ENCODE measurements at places on chromosomes 1 and 21. TPM values are rescaled to one million over a fixed set of nuclear protein-coding genes. Genes with fewer than 3 reads are reported as not detected.
A peak's percentile ranks its signal among the peaks of the same experiment; 100 is the strongest.

GRCh38 chr1:110554871-110555801 lies 36.2 kb upstream of the KCNA10 start:
- DNase-seq: peak; percentile 55
- no peaks in the 10 kb centered on the region for H3K36me3 ChIP-seq
- H3K4me1 ChIP-seq: peaks cover 3% of the 10 kb centered on the region
- peaks cover 18% of the 10 kb centered on the region for H3K27me3 ChIP-seq
- no peak overlapping the region for H3K27ac ChIP-seq
- H3K4me3 ChIP-seq: no peak overlapping the region

DNA sequence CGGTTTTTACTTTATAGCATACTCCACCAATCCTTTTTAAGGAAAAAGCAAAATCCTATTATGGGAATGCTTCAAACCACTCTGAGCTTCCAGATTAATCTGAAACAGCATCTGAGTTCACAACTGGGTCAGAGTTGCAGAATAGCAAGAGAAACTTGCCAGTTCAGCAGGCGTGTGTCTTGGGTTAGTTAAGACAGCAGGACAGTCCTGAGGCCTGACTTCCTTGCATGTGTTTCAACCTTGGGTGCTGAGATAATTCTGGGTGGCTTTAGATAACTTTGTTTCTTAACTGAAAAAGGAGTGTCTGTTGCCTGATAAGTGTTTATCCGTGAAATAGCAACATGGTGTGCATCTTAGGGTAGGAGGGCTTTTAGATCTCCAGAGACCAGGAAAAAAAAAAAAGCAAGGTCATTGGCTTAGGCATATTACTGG lies 169.2 kb downstream of the DHRS3 start:
- no peak overlapping the region for H3K27ac ChIP-seq
- no peaks in the 10 kb centered on the region for H3K27me3 ChIP-seq

GRCh38 chr21:44051462-44051941 lies 39.4 kb downstream of the TRAPPC10 start:
- H3K36me3 ChIP-seq: peaks cover 59% of the 10 kb centered on the region
- peaks cover 13% of the 10 kb centered on the region for H3K4me1 ChIP-seq
- H3K27me3 ChIP-seq: no peaks in the 10 kb centered on the region

- H3K4me3 ChIP-seq: no peak overlapping the region
Measured at GRCh38 chr1:117615474-117615873, 9.6 kb downstream of the TENT5C start.

DNA sequence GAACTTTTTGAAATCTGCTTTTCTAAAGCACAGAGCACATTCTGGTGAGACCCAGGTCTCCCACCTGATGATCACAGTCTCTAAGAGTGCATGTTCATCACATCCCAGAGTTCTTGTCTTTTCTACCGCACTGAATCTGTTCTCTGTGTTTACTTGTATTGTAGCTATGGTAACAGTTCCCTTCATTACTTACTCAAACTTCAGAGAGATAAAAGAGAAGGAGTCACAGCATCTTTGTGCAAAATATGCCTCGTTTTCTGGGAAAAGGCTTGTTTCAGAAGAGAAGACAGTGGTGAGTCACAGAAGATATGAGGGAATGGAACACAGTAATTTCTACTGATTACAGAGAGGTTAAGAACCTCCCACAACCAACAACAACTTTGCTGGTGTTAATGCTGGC lies 580.6 kb downstream of the PLA2G4A start:
- H3K27ac ChIP-seq: no peak overlapping the region
- H3K4me3 ChIP-seq: no peak overlapping the region
- H3K4me1 ChIP-seq: no peaks in the 10 kb centered on the region
- H3K27me3 ChIP-seq: no peaks in the 10 kb centered on the region
- no peak for DNase-seq

DNA sequence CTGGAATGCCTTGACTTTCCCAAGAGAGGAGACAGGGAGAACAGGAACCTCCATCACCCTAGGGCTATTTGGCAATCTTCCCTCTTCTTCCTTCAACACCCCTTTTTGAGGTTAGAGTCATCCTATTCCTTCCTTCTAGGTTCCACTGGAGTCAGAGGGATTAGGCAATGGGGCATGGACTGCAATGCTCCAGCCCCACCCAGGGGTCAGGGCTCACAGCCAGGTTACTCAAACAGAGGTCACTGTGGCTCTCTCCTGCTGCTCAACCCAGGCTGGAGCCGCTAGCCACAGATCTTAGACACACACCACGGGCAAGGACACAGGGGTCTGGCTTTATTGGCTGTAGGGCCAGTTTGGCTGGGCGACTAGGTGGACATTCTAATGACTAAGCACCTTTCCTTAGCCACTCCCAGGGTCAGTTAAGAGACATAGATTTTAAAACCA lies 145.5 kb upstream of the NRIP1 start:
- H3K27ac ChIP-seq: no peak overlapping the region
- no peaks in the 10 kb centered on the region for H3K27me3 ChIP-seq
- H3K4me3 ChIP-seq: no peak overlapping the region
- no peaks in the 10 kb centered on the region for H3K36me3 ChIP-seq
- no peak for DNase-seq

DNA sequence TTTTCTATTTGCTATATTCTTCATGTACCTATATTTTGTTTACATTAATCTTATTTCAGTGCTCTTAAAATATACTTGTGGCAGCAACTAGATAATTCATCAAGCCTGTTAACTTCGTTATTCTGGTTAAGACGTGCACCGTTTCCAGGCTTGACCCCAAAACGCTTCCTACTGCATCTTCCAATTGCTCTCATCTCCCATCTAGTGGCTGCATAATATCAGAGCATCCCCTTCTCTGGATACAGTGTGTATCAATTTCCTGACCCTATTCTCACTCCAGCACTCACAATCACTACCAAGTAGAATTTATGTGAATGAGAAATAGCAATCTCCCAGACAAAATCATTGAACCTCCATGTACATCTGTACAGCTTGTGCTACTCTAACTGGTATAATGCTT lies 1280.3 kb upstream of the B3GALT2 start:
- H3K4me3 ChIP-seq: no peak overlapping the region
- DNase-seq: no peak
- H3K27ac ChIP-seq: no peak overlapping the region
- no peaks in the 10 kb centered on the region for H3K4me1 ChIP-seq
- no peaks in the 10 kb centered on the region for H3K36me3 ChIP-seq
- H3K27me3 ChIP-seq: no peaks in the 10 kb centered on the region

DNA sequence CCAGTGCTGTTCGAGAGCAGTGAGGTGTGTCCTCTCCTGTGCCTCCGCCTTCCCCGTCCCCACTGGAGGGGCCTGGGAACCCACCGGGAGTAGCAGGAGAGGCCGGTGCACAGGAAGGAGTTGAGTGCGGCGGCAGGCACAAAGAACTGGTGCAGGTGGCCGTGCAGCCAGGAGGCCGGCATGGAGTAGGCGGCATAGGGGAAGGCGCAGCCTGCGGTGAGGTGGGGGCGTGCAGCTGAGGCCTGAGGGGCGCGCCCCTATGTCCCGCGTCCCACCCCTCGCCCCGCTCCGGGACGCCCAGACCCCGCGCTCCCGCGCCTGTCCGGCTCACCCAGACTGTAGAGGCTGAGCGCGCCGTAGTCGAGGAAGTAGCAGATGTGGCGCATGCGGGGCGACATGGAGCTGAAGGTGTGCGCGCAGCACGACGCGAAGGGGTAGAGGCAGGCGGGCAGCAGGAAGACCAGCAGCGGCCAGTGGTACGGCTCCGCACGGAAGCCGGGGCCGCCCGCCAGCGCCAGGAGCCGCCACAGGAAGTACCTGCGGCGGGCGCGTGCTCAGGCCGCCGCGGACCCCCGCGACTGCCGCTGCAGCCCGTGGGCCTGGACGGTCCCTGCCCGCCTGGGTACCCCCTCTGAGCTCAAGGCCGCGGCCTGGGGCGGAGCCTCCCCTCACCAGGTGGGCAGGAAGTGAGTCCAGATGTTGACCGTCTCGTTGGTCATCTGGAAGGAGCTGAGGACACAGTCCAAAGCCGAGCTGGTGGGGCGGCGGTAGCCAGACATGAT lies 2.2 kb downstream of the PAQR6 start:
- no peaks in the 10 kb centered on the region for H3K27me3 ChIP-seq
- peak overlapping the region; percentile 58 for H3K4me3 ChIP-seq
- H3K36me3 ChIP-seq: peaks cover 5% of the 10 kb centered on the region

- H3K36me3 ChIP-seq: no peaks in the 10 kb centered on the region
- no peak overlapping the region for H3K27ac ChIP-seq
- DNase-seq: no peak
- H3K27me3 ChIP-seq: no peaks in the 10 kb centered on the region
Measured at GRCh38 chr1:3986686-3987218, 86.7 kb upstream of the C1orf174 start.

DNA sequence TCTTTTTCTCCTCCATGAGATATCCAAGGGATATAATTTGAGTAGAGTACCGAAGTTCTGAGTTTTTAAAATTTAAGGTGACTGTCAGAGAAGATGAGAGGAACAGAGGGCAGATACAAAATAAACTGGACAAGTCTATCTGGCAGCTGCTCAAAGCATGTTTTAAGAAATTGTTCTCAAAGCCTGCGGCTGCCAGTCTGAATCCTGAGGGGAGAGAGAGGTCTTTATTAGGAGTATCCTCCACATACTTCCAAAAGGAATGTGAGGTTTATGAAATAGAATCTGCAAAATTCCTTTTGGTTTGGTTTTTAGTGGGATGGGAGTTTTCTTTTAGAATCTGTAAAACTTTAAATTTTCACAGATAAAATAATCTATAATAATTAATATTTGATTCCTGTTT lies 41.3 kb downstream of the TTC13 start:
- DNase-seq: no peak
- H3K4me3 ChIP-seq: no peak overlapping the region
- no peaks in the 10 kb centered on the region for H3K27me3 ChIP-seq

- no peak overlapping the region for H3K27ac ChIP-seq
- peaks cover 15% of the 10 kb centered on the region for H3K4me1 ChIP-seq
- no peaks in the 10 kb centered on the region for H3K36me3 ChIP-seq
- DNase-seq: no peak
Measured at GRCh38 chr1:193366764-193367507, 180.5 kb upstream of the B3GALT2 start.

DNA sequence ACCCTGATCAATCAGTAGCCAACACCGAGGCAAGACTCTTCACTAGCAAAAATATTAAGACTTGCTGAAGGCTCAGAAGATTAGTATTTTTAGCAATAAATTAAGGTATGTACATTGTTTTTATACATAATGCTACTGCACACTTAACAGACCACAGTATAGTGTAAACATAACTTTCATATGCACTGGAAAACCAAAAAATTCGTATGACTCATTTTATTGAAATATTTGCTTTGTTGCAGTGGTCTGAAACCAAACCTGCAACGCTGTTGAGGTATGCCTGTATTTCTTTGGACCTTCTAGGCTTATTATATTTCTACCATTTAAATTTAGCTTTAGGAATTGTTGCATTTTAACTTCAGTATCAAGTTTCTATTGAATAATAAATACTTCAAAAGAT lies 65.8 kb upstream of the BCL9 start:
- no peak overlapping the region for H3K27ac ChIP-seq
- no peaks in the 10 kb centered on the region for H3K4me1 ChIP-seq
- no peaks in the 10 kb centered on the region for H3K27me3 ChIP-seq
- no peak for DNase-seq
- H3K36me3 ChIP-seq: no peaks in the 10 kb centered on the region

GRCh38 chr1:238485057-238485911 lies 594.6 kb upstream of the ZP4 start:
- DNase-seq: no peak
- no peaks in the 10 kb centered on the region for H3K36me3 ChIP-seq
- no peaks in the 10 kb centered on the region for H3K27me3 ChIP-seq
- H3K4me3 ChIP-seq: no peak overlapping the region
- H3K27ac ChIP-seq: no peak overlapping the region
- no peaks in the 10 kb centered on the region for H3K4me1 ChIP-seq

- peaks cover 49% of the 10 kb centered on the region for H3K4me1 ChIP-seq
- H3K36me3 ChIP-seq: no peaks in the 10 kb centered on the region
- no peak overlapping the region for H3K4me3 ChIP-seq
Measured at GRCh38 chr1:203271018-203271743, 34.1 kb upstream of the BTG2 start.

DNA sequence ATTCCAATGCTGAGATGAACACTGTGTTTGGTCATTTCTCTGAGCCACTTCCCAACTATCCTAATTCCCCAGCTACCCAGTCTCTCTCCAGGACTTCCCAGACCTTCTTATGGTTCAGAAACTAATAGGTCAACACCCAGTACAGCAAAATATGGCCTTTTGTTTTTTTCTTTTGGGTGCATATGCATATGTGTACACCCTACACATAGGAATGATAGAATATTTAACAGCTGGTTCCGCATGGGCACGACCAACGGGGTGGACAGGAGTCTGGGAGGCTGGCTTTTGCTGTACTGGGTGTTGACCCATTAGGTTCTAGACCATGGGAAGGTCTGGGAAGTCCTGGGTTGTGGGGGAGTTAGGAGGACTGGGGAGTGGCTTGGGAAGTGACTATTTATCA lies 143.9 kb downstream of the MRPS6 start:
- no peak for DNase-seq
- no peaks in the 10 kb centered on the region for H3K4me1 ChIP-seq
- no peaks in the 10 kb centered on the region for H3K27me3 ChIP-seq
- H3K27ac ChIP-seq: no peak overlapping the region

AMY2A gene
- not detected for polyA plus RNA-seq

TCP10L gene
- polyA plus RNA-seq: not detected

POU3F1 gene
- not detected for polyA plus RNA-seq

ZYG11A gene
- 0.03 TPM for polyA plus RNA-seq

SELL gene
- 876 TPM for polyA plus RNA-seq

LCE2C gene
- polyA plus RNA-seq: not detected

TNFRSF25 gene
- 60.7 TPM for polyA plus RNA-seq

ITLN1 gene
- not detected for polyA plus RNA-seq
